ENCODE measurements at places on chromosomes 2 and 18. TPM values are rescaled to one million over a fixed set of nuclear protein-coding genes. Genes with fewer than 3 reads are reported as not detected.
A peak's percentile ranks its signal among the peaks of the same experiment; 100 is the strongest.

GRCh38 chr2:48356701-48357325, 173.1 kb upstream of the STON1 start:
- H3K4me3 ChIP-seq = peak overlapping the region; percentile 54
- H3K4me1 ChIP-seq = peaks cover 55% of the 10 kb centered on the region

DNA sequence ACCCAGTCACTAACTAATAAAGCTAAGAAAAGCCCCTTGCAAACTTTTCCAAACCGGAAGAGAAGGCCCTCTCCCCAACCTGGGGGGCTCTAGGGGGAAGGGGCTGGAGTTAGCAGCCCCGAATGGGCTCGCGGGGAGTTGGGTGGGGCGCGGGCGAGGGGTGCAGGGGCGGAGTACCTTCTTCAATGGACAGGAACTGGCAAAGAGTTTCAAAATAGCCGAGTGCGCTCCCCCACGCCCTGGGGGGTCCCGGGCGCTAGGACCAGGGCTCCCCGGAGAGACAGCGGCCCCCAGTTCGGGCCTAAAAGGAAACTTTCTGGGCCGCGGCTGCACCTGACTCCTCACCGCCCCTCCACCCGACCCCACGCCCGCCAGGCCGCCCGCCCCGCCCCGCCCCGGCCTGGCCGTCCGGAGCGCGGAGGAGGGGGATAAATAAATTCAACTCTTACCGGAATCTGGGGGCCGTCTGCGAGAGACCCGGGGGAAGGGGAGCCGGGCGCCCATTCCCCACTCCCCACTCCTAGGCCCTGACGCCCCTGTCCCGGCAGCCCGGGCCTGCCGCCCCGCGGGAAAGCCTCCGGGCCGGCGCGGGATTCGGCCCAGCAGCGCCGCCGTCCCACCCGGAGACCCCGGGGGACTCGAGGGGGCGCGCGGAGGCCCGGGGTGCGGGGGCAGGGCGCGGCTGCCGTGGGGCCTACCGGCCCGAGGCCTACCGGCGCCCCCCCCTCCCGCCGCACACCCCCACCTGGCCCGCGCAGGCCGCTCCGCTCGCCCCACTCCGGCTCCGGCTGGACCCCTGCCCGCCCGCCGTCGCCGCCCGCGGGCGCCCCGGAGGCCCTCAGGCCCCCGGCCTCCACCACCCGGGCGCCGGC, 868 bp downstream of the INO80D start:
- peaks cover 35% of the 10 kb centered on the region for H3K4me1 ChIP-seq
- H3K36me3 ChIP-seq = peaks cover 7% of the 10 kb centered on the region
- peak overlapping the region; percentile 93 for H3K27ac ChIP-seq
- peak; percentile 43 for DNase-seq

DNA sequence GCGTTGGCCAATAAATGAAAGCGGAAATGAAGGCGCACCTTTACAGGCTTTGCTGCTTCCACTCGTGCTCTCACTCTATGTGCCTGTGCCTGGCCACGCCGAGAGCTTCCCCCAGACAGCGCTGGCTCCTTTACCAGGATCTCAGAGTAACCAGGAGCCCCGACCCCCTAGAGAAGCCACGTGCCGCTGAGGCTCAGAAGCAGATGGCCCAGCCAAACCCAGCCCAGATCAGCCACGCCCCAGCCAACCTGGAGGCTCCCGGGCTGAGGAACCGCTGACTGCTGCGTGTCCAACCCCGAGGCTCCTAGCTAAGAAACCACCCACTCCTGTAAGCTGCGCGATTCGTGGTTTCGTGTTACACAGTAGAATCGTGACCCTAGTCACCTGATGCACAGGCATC, 199.3 kb downstream of the NCK2 start:
- no peak overlapping the region for H3K27ac ChIP-seq
- H3K36me3 ChIP-seq = no peaks in the 10 kb centered on the region
- DNase-seq = no peak
- no peak overlapping the region for H3K4me3 ChIP-seq
- H3K27me3 ChIP-seq = no peaks in the 10 kb centered on the region
- peaks cover 3% of the 10 kb centered on the region for H3K4me1 ChIP-seq

- no peaks in the 10 kb centered on the region for H3K4me1 ChIP-seq
- H3K27ac ChIP-seq = no peak overlapping the region
- H3K4me3 ChIP-seq = no peak overlapping the region
- no peak for DNase-seq
- H3K27me3 ChIP-seq = no peaks in the 10 kb centered on the region
- no peaks in the 10 kb centered on the region for H3K36me3 ChIP-seq
Measured at GRCh38 chr18:69267895-69268294, 132.8 kb upstream of the DOK6 start.

DNA sequence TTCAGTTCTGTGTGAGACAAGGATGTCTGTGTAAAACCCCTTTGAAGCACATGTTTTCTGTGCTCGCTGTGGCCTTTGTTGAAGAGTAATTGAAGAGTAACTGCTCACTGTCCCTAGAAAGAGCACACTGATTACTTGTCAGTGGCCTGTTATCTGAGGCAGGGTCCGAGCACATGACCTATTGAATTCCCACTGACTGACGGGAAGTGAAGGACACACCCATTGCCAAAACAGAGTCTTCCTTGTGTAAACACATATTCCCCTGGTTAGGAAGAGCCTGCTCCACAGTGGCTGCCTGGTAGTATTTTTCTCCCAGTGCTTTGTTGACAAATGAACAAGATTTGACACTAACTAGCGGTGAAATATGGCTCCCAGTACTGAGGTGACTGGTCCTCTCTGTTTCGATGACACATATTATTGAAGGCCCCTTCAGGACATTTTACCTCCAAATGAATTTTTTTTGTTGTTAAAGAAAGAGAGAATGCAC, 148.5 kb upstream of the GYPC start:
- no peak overlapping the region for H3K4me3 ChIP-seq
- no peaks in the 10 kb centered on the region for H3K36me3 ChIP-seq
- H3K27ac ChIP-seq = no peak overlapping the region
- no peaks in the 10 kb centered on the region for H3K4me1 ChIP-seq
- no peak for DNase-seq

DNA sequence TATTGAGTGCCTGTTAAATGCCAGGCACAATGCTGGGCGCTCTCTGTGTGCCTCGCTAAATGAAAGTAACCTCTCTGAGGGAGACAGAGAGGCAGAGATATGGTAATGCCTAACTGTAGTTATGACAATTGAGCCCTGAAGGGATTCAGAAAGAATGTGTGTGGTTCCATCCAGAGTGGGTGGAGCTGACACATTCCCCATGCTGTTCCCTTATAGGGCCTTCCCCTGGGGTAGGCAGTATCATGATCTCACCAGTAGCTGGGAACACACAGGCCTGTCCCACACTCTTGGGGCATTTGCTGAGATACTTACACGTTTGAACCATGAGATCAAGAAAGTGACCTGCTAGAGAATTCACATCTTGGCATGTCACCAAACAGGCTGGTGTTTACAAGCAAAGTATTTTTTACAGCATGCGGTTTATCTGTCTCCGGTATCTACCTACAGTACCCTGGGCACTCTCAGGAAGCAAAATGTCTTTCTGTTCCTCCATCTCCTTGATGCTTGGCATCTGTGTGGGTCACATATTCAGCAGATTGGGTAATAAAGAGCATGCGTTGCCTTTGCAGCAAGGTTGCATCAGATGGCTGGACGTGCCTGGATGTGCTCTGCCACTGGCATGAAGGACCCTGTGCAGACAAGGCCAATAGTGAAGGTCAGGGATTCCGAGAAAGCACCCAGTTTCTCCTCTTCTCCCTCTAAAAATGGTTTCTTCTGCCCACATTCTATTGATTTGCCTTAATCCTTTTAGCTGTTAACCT, 9.4 kb downstream of the CTIF start:
- H3K4me3 ChIP-seq = no peak overlapping the region
- H3K36me3 ChIP-seq = no peaks in the 10 kb centered on the region
- no peak for DNase-seq
- no peak overlapping the region for H3K27ac ChIP-seq

DNA sequence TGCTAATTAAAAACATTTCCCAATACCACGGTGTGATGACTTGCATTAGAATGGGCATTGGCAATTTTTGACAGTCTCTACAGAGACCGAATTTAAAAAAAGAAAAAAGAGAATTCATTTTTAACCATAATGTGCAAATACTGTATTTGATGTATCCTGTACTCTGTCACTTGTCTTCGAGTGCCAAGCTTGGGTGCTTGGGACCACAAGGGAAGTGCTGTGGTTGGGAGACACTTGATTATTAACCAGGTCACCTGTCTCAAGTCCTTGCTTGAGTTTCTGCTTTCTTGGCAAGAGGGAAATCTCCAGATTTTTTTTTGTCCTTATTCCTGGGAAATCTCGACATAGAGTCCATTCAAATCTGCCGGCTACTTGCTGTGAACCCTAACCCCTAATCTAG, 209.0 kb downstream of the MC4R start:
- H3K27ac ChIP-seq = no peak overlapping the region
- DNase-seq = no peak
- H3K36me3 ChIP-seq = no peaks in the 10 kb centered on the region
- no peaks in the 10 kb centered on the region for H3K27me3 ChIP-seq
- no peaks in the 10 kb centered on the region for H3K4me1 ChIP-seq
- no peak overlapping the region for H3K4me3 ChIP-seq

- H3K27me3 ChIP-seq = no peaks in the 10 kb centered on the region
- no peak overlapping the region for H3K27ac ChIP-seq
- H3K36me3 ChIP-seq = peaks cover 6% of the 10 kb centered on the region
- no peak overlapping the region for H3K4me3 ChIP-seq
- DNase-seq = peak; percentile 86
Measured at GRCh38 chr2:102449370-102449974, 23.6 kb upstream of the SLC9A4 start.

- DNase-seq = no peak
- no peak overlapping the region for H3K27ac ChIP-seq
- no peaks in the 10 kb centered on the region for H3K4me1 ChIP-seq
- no peaks in the 10 kb centered on the region for H3K36me3 ChIP-seq
- no peaks in the 10 kb centered on the region for H3K27me3 ChIP-seq
Measured at GRCh38 chr2:67579216-67579615, 182.1 kb downstream of the ETAA1 start.

- H3K4me1 ChIP-seq = no peaks in the 10 kb centered on the region
- no peaks in the 10 kb centered on the region for H3K27me3 ChIP-seq
- no peak for DNase-seq
- H3K27ac ChIP-seq = no peak overlapping the region
- no peaks in the 10 kb centered on the region for H3K36me3 ChIP-seq
Measured at GRCh38 chr2:184452907-184453306, 145.4 kb upstream of the ZNF804A start.

- H3K27me3 ChIP-seq = no peaks in the 10 kb centered on the region
- no peak for DNase-seq
- no peak overlapping the region for H3K27ac ChIP-seq
- no peak overlapping the region for H3K4me3 ChIP-seq
Measured at GRCh38 chr2:150046211-150046610, 441.3 kb downstream of the RND3 start.

DNA sequence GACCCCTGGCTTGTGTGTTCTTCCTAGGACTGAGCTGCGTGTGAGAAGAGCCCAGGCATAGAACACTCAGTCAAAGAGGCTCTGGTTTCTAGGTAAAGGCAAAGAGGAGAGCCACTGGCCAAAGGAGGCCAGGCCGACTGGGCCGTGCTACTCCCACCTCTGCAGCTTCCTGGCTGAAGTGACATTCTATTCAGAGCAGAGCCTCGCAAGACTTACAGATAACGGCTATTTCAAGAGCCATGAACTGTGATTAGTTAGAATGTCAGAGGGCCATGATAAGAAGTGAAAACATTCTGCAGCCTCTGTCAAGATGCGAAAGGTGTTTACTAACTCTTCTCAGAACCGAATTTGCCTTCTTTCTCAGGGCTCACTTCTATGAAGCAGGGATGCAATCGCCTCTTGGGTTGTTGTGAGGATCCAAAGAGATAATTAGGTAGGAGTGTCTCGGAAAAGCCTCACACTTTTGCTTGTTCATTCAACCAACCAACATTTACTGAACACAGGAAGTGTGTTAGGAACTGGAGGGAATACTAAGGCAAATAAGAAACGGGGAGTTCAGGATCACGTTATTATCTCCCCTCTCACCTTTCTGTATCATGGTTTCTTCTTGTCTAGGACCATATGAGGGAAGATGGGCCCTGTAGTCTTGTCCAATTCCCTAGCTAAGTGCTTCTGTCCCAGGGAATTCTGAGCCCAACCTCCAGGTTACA, 3.4 kb upstream of the DNAJC5G start:
- no peaks in the 10 kb centered on the region for H3K36me3 ChIP-seq
- H3K27ac ChIP-seq = no peak overlapping the region
- peaks cover 3% of the 10 kb centered on the region for H3K27me3 ChIP-seq
- no peaks in the 10 kb centered on the region for H3K4me1 ChIP-seq
- no peak for DNase-seq
- H3K4me3 ChIP-seq = no peak overlapping the region

GRCh38 chr2:28509361-28509760, 13.5 kb downstream of the PLB1 start:
- no peak for DNase-seq
- no peaks in the 10 kb centered on the region for H3K36me3 ChIP-seq
- H3K27ac ChIP-seq = no peak overlapping the region
- H3K4me1 ChIP-seq = peaks cover 5% of the 10 kb centered on the region
- no peaks in the 10 kb centered on the region for H3K27me3 ChIP-seq
- no peak overlapping the region for H3K4me3 ChIP-seq

GRCh38 chr2:238593678-238594077, 167.0 kb downstream of the ASB1 start:
- H3K27ac ChIP-seq = no peak overlapping the region
- H3K4me3 ChIP-seq = no peak overlapping the region
- peaks cover 3% of the 10 kb centered on the region for H3K4me1 ChIP-seq
- no peak for DNase-seq
- no peaks in the 10 kb centered on the region for H3K27me3 ChIP-seq

DNA sequence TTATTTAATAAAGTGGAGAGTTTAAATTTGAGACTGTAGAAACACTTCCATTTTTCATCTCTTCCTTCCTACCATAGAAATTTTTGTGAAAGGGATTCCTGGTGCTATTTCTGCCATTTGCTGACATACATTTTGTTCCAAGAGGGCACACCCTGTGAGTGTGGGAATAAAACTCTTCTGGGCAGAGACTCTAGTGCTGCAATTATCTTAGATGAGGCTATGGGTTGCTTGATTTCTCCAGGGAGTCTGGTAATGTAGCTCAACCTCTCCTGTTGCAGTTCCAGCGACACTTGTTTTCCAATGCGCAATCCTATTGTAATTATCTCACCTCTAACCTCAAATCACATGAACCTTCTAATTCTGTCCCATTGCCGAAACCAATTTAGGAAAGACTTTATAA, 60.1 kb upstream of the ZSWIM2 start:
- no peak overlapping the region for H3K27ac ChIP-seq
- no peak for DNase-seq
- no peak overlapping the region for H3K4me3 ChIP-seq
- H3K27me3 ChIP-seq = no peaks in the 10 kb centered on the region

DNA sequence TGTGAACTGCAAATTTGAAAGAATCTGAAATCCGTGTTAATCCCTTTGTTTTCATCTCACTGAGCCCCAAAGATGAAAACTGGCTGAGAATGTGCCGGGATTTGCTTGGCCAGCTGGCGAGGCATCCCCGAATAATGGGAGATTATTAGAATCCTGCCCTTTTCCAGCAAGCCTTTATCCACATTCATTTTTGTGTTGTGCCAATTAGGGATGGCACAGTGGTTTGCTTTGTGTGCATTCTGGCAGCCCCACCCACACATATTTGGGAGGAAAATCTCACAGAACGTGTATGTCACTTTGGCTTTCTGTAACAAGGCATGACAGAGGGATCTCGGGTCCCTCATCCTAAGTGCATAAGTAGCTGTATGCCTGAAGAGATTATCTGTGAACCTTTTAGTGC, 405.8 kb upstream of the FAM98A start:
- H3K27ac ChIP-seq = no peak overlapping the region
- no peaks in the 10 kb centered on the region for H3K36me3 ChIP-seq
- no peaks in the 10 kb centered on the region for H3K27me3 ChIP-seq

The MC4R gene
- total RNA-seq = not detected

The GPR45 gene
- total RNA-seq = not detected

The BOLL gene
- total RNA-seq = not detected

The ASXL3 gene
- not detected for total RNA-seq

The G6PC2 gene
- total RNA-seq = not detected

The KYNU gene
- total RNA-seq = not detected

The ERMN gene
- total RNA-seq = 1.6 TPM

Data from activated naive CD4-positive, alpha-beta T cell treated with anti-CD3 and anti-CD28 coated beads for 36 hours (primary cell).